Activated effector memory CD4-positive, alpha-beta T cell treated with Interleukin-2 at 50 U/mL for 16 hours (primary cell): ENCODE measurements at places on chromosomes 1 and 21.

DNA sequence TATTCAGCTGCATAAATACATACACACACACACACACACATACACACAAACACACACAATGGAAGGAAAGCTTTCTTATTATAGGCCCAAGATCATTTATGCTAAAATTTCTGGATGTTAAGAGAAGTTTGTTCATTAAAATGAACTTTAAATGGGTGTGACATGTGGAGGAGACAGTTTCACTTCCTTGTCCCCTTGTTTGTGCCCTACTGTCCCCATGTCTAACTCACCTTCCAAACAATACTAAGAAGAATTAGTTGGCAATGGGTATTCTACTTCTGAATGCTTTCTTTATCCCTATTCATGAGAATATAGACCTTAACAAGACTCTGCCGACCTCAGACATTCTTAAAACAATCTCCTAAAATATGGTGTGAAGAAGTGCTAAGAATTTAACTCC is 63.5 kb upstream of the NRIP1 start:
- no peak for DNase-seq

GRCh38 chr1:55363268-55363667 is 148.1 kb upstream of the USP24 start:
- DNase-seq = no peak

GRCh38 chr1:154975409-154976059 is 1.1 kb downstream of the CKS1B start:
- peak; percentile 39 for DNase-seq

GRCh38 chr1:7857985-7858384 is 5.1 kb upstream of the UTS2 start:
- no peak for DNase-seq

DNA sequence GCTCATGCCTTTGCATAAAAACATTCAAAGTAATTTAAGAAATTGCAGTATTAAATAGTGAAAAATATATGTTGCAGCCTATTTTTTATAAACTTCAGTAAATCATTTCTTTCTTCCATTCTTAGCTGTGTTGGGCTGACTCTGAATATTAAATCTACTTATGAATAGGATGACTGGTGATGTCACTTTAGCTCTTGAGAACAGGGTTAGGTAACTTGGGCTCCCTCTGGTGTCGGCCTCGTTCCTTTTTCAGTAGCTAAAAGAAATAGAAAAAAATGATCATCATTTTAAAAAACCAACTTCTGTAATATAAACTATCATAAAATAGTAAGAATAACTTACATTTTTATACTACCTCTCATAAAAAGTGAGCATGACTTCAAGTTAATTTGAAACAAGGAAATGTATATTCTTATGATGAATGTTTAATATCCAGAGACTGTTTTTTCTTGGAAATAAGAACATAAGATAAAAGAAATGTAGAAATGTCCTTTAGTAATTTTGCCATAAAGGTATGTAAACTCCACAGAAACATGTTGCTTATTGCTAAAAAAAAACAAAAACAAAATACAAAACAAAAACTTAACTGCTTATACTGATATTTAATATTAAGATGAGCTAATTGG is 26.8 kb upstream of the NCAM2 start:
- no peak for DNase-seq

DNA sequence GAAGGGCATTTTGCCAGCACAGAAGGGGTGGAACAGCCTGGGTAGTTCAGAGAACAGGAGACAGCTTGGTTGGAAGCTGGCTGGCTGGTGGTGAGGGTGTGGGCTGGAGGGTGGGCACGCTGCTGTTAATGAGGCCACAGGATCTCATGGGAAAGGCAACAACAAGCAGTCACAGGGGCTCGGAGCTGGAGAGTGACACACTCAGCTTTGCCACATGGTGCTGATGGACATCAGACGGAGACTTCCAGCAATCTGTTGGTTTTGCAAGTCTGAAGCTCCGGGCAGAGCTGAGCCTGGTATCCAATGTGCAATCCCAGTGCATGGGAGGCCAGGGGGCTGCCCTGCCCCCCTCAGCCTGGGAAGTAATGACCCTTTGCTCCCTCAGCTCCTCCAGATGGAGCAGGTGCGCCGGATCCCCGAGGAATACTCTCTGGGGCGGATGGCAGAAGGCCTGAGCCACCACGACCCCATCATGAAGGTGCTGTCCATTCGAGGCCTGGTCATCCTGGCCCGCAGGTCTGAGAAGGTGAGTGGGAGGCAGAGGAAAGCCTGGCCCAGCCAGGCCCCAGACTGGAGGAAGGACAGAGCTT is 15.6 kb upstream of the TTC4 start:
- DNase-seq = no peak

DNA sequence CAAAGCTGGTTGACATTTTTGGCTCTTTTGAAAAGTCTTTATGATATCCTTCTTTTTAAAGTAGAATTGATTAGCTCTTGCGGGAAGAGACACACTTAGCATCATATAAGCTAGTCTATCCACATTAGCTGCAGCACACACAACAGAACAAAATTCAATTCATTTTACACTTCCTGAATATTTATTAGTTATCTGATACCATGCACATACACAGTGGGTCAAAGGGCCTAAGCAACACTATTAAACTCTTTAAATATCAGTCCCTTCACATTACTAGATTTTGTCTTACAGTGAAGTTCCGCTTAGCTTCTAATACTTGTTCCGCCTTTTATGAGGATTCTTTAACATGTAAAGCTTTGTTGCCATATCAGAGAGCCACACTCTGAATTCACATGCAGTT is 169.5 kb downstream of the CRB1 start:
- no peak for DNase-seq

GRCh38 chr1:7885513-7886404 is 32.9 kb upstream of the UTS2 start:
- no peak for DNase-seq

- DNase-seq = no peak
Observed at GRCh38 chr1:37127254-37127748, 93.0 kb upstream of the GRIK3 start.

- DNase-seq = no peak
Observed at GRCh38 chr1:56147459-56147858, 431.9 kb downstream of the PLPP3 start.

DNA sequence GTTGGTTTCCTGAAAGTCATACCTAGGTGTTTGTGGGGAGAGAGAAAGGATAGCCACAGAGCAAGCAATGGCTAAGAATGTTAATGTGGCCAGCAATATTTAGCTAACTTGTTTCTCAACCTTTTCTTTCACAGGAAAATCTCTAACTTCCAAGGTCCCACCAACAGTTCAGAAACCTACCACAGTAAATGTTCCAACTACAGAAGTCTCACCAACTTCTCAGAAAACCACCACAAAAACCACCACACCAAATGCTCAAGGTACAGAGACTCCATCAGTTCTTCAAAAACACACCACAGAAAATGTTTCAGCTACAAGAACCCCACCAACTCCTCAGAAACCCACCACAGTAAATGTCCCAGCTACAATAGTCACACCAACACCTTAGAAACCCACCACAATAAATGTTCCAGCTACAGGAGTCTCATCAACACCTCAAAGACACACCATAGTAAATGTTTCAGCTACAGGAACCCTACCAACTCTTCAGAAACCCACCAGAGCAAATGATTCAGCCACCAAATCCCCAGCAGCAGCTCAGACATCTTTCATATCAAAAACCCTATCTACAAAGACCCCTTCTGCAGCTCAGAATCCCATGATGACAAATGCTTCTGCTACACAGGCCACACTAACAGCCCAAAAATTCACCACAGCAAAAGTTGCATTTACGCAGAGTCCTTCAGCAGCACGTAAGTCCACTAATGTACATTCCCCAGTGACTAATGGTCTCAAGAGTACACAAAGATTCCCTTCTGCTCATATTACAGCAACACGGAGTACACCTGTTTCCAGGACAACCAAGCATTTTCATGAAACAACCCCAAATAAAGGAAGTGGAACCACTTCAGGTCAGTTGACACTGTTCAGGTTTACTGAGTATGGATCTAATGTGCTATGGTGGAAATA is 15.3 kb downstream of the CD55 start:
- no peak for DNase-seq

DNA sequence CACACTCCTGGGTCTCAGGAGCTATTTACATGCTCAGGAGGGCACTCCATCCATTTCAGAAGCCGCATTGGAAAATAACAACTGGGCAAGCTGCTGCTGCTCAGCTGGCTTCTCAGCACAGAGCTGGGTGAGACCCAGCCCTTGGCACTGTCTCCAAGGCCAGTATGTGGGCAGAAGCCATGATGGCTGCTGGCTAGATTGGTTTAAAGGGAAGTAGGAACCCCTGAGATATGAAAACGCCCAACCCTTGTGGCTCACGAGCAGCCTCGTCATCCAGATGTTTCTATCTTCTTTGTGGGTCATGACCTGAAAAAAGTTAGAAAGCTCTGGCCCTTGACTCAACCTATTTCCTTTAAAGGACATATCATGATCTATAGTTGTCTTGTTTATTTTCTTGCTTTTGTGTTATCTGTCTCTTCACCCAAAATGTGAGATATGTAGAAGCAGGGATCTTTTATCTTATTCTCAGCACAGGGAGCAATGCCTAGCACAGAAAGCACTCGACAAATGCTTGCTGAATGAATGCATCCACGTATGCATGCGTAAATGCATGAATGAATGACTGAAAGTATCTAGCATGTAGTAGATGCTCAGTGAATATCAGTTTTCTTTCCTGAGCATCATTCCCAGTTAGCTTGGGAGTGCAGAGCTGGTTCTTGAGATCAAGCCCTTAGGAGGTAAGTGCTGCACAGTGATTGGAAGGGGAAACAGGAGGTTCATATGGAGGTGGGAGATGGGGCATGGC is 11.6 kb downstream of the MYBPH start:
- no peak for DNase-seq

DNA sequence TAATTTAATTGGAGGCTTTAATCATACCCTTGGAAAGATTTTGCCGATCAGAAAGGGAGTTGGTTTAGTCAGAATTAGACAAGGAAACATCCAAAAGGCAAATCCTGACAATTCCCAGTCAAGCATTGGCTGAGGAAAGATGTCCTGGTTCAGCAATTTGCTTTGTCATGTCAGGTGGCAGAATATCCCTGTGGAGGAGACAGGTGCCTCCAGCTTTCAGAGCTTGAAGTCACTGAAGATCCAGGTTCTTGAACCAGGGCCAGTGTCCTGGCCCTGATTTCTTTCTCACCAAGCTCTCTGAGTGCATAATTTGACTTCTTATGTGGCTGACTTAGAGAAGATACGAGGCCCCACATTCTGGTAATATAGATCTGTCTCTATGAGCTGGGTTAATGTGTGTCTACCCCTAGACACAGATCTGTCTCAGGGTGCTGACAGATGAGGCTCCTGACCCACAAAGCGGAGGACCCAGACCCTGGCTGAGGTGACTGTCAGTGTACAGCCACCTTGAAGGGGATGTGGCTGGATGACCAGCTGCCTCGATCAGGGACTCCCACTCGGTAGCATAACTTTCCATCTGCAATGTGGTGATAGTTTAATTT is 118.9 kb downstream of the HHAT start:
- no peak for DNase-seq

DNA sequence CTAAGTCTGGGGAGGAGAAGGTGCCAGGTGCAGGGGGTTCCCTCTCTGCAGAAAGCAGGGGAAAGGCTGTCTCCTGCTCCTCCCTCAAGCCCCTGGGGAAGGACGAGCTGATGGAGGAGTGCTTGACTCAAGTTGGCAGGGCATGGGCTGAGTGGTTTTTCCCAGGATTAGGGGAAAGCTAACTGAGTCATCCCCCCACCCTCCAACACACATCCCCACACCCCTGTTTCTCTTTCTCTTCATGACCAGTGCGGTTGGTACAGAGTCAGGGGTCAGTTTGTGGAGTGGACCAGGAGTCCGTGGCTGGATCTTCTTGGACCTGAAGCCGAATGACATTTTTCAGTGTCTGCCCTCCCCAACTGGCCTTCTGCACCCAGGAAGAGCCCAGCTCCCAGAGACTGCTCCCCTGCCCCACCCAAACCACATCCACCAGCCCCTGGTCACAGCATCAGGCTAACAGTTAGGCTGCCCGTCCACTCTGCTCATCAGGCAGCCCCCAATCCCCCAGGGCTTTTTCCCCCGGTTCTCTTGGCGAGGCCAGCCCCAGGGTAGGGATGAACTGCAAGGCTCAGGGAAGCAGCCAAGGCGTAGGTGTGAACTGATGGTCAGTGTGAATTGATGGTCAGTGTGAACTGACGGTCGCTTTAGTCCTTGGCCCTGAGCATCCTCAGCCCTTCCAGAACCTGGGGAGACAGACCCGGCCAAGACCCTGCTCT is 81.0 kb downstream of the PAX7 start:
- no peak for DNase-seq

DNA sequence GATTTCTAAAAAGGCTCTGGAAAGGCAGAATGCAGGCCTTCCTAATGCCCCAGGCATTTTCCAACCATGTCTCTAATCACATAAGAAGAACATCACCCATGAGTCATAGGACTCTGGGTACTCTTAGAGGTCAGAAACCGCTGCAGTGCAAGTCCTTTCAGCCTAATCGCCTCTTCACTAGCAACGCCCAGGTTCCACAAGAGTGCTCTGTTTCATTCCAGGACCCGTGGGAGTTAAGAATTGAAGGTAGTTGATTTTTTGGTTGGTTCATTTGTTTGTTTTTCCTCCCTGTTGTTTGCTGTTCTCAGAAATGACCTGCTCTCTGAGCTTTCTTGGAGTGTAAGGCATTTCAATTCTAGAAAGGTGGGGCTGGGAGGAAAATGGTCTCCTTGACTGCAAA is 123.2 kb downstream of the NR5A2 start:
- no peak for DNase-seq

- DNase-seq = no peak
Observed at GRCh38 chr1:196091397-196092135, 516.7 kb downstream of the KCNT2 start.

- DNase-seq = no peak
Observed at GRCh38 chr1:107963008-107963407, 2.0 kb downstream of the VAV3 start.

GRCh38 chr21:29991624-29992023 is 51.8 kb upstream of the GRIK1 start:
- DNase-seq = no peak

GRCh38 chr1:64495878-64496277 is 25.9 kb downstream of the CACHD1 start:
- DNase-seq = no peak

DNA sequence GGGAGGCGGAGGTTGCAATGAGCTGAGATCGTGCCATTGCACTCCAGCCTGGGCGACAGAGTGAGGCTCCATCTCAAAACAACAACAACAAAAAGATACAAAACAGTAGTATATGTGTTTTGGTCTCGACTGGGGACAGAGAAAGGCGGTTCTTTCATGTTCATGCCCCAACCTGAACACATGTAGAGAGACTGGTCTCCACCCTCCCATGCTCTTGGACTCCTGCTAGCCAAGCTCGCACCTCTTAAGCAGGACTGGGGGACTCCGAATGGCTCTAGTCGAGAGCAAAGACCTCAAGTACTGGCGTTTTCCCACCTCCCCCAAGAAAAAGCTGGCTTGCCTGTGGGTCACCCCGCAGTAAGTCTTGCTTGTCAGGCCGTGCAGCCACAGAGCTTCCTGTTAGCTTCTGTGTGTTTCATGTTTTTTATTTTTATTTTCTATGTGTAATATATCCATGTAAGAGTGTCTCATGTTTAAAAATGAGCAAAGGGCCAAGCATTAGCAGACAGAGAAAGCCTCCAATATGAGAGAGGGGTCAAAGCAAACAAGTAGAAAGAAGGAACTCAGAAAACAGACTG is 91.6 kb downstream of the SCCPDH start:
- no peak for DNase-seq
